ENCODE measurements at places on chromosomes 1 and 21.

DNA sequence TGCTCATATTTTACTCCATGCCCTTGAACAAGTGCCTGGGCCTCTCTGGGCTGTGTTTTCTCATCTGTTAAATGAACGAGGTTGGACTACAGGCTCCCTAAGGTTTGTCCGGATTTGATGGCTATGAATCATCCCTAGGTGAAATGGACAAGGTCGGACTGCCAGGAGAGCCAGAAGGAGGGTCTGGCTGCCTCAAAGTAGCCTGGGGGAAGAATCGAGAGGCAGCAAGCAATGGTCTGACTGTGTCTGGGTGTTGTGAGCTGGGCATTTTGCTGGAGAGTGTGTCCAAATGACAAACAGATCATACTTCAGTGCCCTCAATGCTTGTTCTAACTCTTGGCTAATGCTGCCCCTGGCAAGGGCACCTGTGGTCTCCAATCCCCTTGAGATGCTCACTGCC is 730.9 kb downstream of the PTPRU start:
- no peak for DNase-seq

- no peak for DNase-seq
Observed at GRCh38 chr1:169060043-169060722, 46.3 kb upstream of the ATP1B1 start.

DNA sequence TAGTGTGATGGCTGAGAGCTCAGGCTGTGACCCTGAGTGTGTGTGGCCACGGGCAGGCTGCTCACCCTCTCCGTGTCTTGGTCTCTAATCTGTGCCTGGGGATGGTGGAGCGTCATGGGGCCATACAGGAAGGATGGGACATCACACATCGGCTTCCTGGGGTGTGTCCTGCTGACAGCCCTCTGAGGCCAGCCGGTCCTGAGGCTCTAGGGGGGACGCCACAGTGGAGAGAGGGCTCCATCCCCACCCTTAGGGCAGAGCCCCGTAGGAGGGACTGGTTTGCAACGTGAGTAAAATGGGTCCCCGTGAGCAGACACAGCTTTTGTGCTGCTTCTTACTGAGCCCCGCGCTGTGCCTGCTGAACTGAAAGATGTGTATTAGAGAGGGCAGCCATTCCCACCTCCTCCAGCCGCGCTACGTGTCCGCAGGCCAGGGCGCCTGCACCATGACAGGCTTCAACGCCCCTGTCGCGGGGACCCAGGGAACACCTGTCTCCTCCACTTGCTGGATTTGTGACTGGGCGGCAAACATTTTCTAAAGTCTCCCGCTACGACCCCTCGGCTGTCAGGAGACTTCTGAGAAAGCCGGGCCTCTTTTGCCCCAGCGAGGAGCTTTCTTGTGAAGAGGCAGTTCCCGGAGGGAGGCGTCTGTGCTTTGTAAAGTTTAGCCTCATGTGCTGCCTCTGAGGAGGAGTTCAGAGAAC is 8.1 kb downstream of the COL18A1 start:
- DNase-seq: no peak

DNA sequence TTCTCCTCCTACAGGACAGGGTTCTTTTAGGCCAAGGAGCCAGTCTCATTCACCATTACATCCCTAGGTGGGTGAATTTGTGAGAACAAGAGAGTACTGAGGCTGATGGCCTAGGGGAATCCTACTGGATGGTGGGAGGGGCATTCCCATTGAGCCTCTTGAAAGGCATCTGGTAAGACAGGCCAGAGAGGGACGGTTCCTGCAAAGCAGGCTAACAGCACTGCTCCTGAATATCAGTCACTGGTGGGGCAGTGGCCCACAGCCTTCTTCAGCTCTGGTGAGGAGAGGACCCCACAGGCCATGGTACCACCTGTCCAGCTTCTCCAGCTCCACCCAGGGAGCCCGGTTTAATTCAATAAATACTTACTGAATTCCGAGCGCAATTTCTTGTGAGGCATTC is 125.9 kb upstream of the EDN2 start:
- DNase-seq: no peak

- peak; percentile 96 for DNase-seq
Observed at GRCh38 chr1:214446772-214447556, 104.4 kb downstream of the PTPN14 start.

- peak; percentile 66 for DNase-seq
Observed at GRCh38 chr1:16187748-16188401, 24.6 kb downstream of the ARHGEF19 start.

Measured in NT2/D1 (cell line).